ENCODE measurements at places on chromosomes 11 and 22.

- DNase-seq: peak; percentile 39
Observed at GRCh38 chr22:42300259-42301076, 30.0 kb upstream of the TCF20 start.

GRCh38 chr11:125226706-125227105 lies 62.2 kb downstream of the PKNOX2 start:
- no peak for DNase-seq

DNA sequence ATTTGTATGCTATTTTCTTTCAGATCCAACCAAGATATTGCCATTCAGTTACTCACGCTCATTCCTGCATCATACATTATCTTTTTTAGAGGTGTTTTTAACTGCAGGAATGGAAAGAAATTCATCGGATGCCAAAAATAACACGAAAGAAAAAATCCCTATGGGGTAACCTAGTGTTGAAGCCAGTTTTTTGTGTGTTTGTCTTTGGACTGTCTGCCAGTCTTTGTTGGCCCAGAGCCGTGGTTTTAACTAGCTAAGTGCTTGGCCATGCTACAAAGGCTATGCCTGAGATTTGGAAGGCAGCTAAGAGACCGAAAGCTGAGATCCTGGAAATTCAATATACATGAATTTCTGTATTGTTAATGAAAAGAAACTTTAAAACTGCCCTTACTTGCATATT lies 309.8 kb upstream of the CNTN5 start:
- DNase-seq: no peak

- no peak for DNase-seq
Observed at GRCh38 chr11:114987186-114987760, 308.9 kb downstream of the NXPE2 start.

- DNase-seq: no peak
Observed at GRCh38 chr11:66559142-66559865, 9.1 kb downstream of the CTSF start.

GRCh38 chr11:111777094-111778046 lies 11.2 kb upstream of the PPP2R1B start:
- no peak for DNase-seq

DNA sequence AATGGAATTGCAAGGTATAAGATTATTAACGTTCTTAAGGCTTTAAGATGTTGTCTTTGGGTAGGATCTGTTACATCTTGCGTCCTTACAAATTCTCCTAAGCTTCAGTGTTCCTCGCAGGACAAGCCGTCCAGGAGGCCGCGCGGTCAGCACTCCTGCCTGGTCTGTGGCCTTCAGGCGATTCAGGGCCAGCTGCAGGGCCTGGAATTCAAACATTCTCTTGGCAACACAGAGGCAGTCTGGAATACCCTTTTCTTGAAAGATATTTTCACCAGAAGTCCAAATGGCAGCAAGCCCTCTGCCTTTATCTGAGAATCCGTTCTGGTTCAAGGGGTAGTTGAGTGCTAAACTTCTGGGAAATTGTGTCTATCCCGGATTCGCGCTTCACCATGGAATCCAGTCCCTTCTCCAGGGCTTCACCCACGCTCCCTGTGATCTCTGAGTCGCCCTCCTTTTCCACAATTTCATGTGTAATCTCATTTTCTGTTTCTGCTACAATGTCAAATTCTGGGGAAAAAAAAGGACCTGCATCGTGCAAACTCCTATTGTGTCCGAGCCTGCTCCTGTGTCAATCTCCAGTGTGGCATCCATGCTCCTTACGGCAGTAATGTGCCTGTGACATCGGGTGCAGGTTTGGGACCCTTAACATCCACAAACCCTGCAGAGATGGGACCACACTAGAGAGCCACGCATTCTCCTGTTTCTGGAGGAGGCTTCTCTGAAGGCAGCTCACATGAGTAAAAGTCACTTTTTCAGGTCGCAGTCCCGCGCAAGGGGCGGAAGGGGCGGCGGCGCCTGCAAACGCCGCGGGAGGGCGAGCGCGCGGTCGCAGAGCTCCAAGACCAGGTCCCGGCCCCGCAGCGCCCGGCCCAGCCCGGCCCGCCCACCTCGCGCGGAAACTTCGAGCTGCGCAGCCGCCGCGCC lies 25.4 kb upstream of the SORL1 start:
- DNase-seq: peak; percentile 36

GRCh38 chr11:123173040-123173855 lies 21.8 kb downstream of the CLMP start:
- DNase-seq: no peak

GRCh38 chr11:64296830-64297698 lies 3.1 kb upstream of the CATSPERZ start:
- DNase-seq: no peak

- DNase-seq: no peak
Observed at GRCh38 chr11:61009392-61010275, 38.2 kb downstream of the CD6 start.

- DNase-seq: no peak
Observed at GRCh38 chr22:46097268-46097900, 52.9 kb upstream of the PPARA start.

- DNase-seq: no peak
Observed at GRCh38 chr11:120613264-120614226, 102.0 kb downstream of the GRIK4 start.

DNA sequence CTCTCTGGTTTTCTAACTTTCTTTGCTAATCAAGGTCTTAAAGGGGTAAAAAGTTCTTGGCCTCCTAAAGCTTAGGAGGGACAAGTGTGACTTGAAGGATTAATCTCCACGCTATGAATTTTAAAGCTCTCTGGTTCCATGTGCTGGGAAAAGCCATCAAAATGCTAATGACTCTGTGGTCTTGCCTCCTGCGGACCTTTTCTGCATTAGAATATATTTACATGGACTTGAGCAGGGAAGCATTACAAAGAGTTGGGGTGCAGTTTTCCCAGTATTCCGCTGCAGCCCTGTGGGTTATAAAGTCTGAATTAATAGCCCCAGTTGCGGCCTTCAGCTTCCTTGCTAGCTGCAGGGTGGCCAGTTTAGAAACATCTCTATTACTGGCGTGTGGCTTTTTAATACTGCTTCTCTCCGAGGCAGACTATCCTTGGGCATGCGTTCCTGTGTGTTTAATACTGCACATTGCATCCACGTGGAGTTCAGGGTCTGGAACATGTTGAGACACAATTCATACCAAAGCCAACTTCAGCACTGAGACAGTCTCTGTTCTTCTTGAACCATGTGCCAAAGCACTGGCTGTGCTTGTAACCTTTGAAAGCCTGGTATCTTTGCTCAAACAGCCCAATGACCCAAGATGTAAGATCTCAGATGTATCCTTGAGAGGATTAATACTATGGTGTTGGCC lies 27.3 kb downstream of the TSPAN18 start:
- no peak for DNase-seq

DNA sequence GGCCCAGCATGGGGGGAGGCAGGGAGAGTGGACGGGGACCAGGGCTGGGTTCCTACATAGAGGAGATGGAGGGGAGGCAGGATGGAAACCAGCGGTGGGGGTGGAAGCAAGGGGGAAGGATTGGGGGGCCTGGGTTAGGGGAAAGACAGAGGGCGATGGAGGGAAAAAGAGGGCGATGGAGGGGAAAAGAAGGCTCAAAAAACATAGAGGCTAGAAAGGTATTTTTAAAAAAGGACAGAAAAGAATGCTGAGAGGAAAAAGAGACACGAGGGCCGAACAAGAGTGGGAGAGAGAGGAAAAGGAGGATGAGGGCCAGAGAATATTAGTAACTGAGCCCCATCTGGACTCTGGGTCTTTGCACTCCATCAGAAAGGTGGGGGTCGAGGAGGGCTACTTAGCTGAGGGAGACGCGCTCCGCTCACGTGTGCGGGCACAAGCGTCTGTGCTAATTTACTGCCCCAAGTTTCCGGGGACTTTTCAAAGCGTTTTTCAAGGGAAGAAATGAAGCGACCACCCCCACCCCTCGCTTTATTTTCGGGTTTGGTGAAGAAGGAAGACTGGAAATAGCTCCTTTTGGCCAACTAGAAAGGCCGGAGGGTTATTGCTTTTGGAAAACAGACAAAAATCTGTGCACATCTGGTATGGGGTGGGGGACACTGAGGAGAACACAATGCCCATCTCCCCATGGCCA lies 14.5 kb downstream of the PAX6 start:
- no peak for DNase-seq

DNA sequence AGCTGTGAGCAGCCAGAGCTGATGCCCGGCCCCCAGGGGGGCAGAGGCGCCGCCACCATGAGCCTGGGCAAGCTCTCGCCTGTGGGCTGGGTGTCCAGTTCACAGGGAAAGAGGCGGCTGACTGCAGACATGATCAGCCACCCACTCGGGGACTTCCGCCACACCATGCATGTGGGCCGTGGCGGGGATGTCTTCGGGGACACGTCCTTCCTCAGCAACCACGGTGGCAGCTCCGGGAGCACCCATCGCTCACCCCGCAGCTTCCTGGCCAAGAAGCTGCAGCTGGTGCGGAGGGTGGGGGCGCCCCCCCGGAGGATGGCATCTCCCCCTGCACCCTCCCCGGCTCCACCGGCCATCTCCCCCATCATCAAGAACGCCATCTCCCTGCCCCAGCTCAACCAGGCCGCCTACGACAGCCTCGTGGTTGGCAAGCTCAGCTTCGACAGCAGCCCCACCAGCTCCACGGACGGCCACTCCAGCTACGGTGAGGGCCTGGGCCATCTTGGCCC lies 6.1 kb downstream of the CDC42EP1 start:
- DNase-seq: peak; percentile 24

DNA sequence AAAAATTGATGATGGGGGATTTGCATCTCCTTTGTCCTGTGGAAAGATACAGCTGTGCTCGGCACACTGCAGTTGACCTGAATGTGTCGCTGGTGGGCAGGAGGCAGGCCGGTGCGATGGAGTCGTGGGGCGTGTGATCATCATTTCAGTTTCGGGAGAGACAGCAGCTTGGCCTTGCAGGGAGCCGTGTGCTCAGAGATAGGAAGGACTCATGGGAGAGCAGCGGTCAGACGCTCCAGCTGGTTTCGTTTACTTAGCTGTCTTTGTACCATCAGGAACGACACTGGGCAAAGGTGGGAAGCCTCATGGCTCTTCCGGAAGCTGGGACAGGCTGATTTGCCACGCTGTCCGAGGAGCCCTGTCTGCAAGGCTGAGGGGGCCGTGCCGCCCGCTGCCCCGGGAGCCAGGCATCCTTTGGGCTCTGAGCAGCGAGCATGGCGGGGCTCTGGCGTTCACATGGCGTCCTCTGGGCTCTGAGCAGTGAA lies 32.7 kb downstream of the GRAMD4 start:
- DNase-seq: no peak

GRCh38 chr22:22609291-22609690 lies 35.1 kb upstream of the GGTLC2 start:
- DNase-seq: no peak

DNA sequence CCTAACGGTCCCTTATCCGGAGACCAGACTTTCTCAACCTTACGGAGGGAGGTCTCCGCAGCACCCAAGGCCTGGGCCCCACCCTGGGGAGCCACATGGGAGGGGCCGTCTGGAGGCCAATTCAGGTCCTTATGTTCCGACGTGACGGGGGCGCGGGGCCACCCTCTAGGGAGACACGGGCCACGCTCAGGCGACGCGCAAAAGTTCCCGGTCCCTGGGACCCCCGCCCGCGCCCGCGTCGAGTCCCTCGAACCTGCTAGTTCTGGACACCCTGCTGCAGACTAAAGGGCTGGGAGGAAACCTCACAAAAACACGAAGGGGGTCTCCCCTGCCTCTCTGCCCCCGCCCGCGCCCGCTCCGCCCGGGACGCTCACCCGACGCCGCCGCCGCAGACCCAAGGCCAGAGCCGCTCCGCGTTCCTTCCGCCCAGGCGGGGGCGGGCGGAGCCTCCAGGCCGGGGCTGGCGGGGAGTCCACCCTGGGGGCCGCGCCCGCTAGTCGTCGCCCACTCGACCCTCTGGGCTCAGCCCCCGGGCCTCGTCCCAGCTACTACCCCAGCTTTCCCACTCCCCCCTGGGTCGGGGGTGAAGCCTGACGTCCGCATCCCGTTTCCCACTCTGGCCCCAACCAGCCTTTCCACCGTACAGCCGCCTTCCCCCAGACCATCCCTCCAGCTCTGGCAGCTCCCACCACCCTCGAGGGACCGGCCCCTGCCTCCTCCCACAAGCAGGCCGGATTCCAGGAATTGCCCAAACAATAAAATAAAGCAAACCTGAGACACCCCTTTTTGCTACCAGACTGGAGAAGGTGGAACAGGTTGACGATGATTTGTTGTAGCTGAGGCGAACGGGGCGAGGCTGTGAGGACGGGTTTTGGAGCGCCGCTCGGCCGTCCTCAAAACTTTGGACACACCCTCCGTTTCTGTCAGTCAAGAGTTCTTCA lies 2.7 kb downstream of the RNH1 start:
- DNase-seq: no peak

- no peak for DNase-seq
Observed at GRCh38 chr11:41256041-41256440, 203.4 kb downstream of the LRRC4C start.

GRCh38 chr22:38125751-38126201 lies 15.3 kb upstream of the BAIAP2L2 start:
- DNase-seq: no peak

- DNase-seq: no peak
Observed at GRCh38 chr11:33636104-33636503, 64.5 kb downstream of the C11orf91 start.

- DNase-seq: no peak
Observed at GRCh38 chr11:11722246-11722645, 100.4 kb upstream of the GALNT18 start.

DNA sequence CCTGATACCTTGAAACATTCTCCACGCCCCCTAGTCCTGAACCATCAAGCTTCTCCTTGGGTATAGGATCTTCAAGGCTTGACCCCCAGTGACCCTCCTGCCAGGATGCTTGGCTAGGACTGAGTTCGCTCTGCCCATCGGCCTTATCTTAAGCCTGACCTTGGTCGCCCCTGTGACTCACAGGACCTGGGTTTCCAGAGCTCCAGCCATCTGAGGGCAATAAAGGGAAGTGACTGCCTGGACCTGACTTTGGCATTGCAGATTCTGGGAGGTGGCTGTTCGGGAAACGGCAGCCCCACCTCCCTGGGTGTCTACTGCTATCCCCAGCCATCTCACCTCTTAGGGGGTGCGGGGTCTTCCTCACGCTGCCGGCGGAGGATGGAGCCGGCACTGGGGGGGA lies 15.4 kb downstream of the CARD10 start:
- no peak for DNase-seq

GRCh38 chr11:122979103-122979814 lies 2.4 kb downstream of the BSX start:
- no peak for DNase-seq
